ENCODE measurements at places on chromosomes 6 and 20. TPM values are rescaled to one million over a fixed set of nuclear protein-coding genes. Genes with fewer than 3 reads are reported as not detected.

DNA sequence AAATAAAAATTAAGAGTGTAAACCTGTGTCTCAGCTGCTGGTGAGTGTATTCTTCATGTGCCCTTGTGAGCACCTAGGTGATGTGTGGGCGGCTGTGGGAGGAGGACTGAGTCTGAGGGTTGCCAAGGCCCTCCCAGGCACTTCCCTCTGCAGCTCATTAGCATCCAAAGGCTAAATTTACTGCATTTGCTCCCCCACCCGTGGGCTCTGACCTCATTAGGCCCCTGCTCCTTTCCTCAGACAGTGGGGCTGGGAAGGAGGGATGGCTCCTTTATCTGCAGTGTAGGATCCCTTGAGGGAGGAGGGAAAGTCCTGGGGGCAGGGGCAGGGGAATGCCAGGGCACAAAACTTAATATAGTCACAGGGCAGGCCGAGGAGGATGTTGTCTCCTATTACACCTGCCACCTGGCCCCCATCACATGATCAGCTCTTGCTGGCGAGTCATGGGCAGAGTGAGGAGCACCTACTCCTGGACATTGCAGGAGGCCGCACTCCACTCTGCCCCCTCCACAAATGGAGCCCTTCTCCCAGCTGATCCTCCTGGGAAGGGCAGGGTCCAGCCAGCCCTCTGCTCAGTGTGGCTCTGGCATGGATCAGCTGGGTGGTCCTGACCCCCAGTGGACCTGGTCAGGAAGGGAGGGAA lies 133.2 kb downstream of the MRPL14 start:
- DNase-seq, result no peak

DNA sequence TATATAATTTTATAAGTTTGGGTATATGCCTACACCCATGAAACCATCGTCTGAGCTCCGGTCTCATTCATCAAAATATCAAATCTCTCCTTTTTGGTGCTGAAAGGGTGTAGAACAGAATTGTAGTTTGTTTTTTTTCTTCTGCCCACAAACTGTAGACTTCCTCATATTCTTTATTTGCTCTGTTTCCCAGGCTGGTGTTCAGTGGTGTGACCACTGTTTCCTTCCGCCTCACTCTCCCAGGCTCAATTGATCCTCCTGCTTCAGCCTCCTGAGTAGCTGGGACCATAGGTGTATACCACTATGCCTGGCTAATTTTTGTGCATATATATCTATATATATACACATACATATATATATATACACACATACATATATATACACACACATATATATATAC lies 139.6 kb upstream of the HCRTR2 start:
- no peak for DNase-seq

- DNase-seq, result no peak
These were observed 75.8 kb downstream of the LAMP5 start for GRCh38 chr20:9590189-9590588.

The PDE7B gene
- total RNA-seq, result 10.3 TPM
